Vagina (tissue), 2 donors: ENCODE measurements at places on chromosomes 3 and 15. TPM values are rescaled to one million over a fixed set of nuclear protein-coding genes. Genes with fewer than 3 reads are reported as not detected.

The CHRM5 gene
- not detected for total RNA-seq

The ITGB5 gene
- total RNA-seq = 156 TPM

The PIGZ gene
- total RNA-seq = 9.8 TPM

The ZNF385D gene
- 13.5 TPM for total RNA-seq

The ANKUB1 gene
- not detected for total RNA-seq

DNA sequence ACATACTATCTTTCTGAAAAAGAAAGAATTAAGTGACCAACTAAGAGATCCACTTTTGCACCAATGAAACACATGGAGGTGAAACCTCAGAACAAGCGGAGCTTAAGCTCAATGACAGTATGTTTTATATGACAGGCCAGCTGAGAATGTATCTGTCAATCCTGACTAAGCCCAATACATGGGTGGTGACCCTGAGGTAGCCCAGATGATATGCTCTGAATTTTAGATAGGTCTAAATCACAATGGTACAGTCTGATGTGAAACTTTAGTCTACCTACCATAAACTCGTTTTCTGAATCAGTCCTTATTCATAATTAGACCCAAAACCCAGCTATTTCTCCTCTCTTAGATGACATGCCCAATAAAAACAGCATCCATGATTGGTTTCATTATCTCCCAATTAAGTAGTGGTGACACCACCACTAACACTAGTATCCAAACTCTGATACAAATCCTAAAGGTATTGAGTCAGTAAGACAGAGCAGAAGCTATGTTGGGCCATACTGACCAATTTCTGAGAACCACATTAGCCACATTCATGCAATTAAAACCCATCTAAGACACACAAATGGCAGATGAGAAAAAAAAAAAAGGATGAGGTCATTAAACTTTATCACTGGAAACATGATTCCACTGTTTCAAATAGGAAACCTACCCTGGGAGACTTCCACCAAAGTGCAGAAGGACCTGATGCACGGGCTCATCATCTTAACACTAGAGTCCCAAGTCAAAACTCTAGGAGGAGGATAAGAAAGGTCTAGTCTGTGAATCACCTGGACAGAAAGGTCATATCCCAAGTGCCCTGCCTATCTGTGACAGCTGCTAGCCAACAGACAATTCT, 20.6 kb downstream of the CMTM6 start:
- DNase-seq = no peak

GRCh38 chr3:149381173-149382100, 4.0 kb upstream of the TM4SF1 start:
- DNase-seq = no peak

DNA sequence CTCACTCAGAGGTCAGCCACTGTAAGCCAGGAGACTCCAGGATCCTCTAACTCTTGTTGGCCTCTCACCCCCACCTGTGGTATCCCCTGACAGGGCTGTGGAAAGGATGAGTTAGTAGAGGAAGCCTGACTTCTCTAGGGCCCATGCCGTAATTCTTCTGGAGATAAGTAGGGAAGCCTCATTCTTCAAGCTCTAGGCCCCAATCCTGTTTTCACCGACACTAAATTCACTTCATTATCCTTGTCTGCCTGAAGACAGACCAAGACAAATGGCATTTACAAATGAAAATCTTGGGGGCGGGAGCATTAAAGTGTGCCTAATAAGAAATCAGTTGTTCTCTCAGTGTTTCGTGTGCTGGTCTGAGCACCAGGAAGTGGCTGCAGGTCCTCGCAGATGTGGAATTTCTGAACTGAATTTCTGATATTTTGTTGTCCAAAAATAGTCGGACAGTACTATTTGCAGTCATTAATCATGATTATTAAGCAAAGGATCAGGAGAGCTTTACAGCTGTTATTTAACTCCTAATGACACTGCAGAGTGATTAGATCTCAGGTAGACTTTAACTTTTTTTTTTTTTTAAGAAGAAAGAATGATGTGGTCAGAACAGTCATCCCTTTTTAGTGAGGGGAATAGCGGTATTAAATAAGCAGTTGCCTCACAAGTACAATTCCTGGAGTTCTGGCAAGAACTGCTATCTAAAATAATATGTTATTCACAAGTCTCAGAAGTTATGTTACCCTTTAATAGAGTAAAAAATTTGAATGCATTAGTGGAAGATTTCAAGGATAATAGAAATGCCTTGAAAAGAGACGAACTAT, 58.4 kb downstream of the RBMS3 start:
- DNase-seq = no peak

DNA sequence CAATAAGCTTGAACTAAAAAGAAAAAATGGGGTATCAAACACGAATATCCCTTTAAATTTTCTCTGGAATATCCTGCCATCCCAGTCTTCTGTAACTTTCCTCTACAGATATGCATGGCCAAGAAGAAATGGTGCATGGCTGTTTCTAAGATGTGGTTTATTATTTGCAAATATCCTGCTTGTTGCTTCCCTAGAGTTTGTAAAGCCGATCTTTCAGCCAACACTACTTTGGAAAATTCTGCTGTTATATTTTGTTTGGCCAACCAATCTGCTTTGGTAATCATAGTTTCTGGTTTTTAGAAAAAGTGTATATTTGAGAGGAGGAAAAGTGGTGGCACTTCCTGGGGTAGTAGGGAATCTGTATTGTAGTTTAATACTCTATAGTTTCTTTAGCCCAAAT, 13.9 kb downstream of the PHLDB2 start:
- no peak for DNase-seq

DNA sequence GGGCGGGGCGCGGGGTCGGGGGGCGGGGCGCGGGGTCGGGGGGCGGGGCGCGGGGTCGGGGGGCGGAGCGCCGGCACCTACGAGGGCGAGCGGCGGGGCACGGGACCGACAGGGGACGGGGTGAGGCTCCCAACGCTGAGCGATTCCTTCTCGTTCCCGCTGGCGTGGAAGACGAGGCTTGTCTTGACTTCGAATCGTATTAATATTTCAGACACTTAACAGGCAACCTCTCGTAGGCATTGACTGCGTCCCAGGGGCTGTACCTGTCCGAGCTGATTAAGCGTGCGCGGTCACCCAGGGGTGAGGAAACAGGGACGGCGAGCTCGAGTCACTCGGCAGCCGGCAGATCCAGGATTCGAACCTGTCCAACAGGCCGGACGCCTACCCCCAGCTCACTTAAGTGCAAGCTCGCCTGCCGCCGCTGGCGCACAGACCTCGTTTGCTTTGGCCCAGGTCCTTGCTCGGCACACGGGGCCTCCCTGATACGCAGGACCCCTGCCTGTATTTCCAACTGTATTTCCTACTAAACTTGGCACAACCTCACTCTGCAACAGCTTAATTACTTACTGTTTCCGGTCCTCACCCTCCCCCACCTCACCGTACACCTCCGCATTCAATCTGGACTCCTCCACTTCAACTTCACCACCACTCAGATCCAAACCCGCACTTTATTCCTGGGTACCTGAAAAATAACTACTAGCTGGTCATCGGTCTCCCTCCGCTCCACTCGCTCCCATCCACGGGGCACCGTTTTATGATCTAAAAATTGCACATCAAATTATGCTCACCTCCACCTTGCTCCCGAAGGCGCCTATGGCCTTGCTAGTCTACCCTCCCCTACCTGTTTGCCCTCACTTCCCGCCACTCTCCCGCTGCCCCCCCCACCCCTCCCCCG, 722 bp upstream of the ZXDC start:
- peak; percentile 93 for DNase-seq

GRCh38 chr15:94791008-94791407, 559.6 kb downstream of the MCTP2 start:
- DNase-seq = no peak

GRCh38 chr3:16401273-16401672, 112.2 kb downstream of the RFTN1 start:
- DNase-seq = no peak

GRCh38 chr3:141277451-141277850, 45.8 kb downstream of the PXYLP1 start:
- DNase-seq = no peak

- no peak for DNase-seq
Observed at GRCh38 chr3:154129625-154130024, 8.4 kb downstream of the ARHGEF26 start.
